ENCODE measurements at places on chromosomes 12 and 14.

DNA sequence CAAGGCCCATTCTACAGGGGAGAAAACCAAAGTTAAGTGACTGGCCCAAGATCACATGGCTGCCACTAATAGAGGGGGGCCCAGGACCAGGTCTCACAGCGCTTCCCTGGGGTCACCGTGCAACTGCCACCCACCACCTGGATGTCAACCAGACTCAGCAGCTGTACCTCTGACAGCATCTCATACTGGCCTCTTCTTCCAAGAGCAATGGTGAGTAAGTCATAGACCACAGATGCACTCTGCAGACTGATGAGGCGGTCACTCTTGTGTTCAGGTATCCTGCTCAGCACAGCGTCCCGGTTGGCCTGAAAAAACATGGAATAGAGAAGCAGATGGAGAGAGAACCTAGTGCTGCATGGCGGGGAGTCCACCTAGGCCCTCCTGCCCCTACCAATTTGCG is 139.9 kb downstream of the TTC7B start:
- DNase-seq, result no peak

- DNase-seq, result no peak
Measured at GRCh38 chr12:107759410-107759809, 1.5 kb downstream of the PRDM4 start.

DNA sequence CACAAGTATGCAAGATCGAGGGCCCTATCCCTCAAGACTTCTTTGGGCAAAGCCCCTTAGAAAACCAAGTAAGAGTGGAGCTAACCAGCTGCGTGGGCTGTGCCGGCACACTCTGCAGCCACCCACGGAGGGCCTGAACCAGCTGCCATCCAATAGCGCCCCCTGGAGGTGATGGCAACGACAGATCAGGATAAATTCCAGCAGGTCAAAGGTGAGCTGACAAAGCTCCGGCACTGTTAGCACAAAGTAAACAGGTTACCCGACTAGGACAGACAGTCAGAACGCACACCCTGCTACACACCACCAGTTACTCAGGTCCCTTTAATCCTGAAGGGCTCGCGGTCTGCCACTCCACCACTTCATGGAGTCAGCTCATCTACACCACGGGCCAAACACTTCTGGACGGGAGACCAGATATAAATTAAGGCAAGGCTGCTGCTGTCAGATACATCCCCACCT is 4.9 kb downstream of the ZBTB39 start:
- peak; percentile 78 for DNase-seq

- no peak for DNase-seq
Measured at GRCh38 chr12:111390910-111391309, 14.8 kb upstream of the SH2B3 start.

DNA sequence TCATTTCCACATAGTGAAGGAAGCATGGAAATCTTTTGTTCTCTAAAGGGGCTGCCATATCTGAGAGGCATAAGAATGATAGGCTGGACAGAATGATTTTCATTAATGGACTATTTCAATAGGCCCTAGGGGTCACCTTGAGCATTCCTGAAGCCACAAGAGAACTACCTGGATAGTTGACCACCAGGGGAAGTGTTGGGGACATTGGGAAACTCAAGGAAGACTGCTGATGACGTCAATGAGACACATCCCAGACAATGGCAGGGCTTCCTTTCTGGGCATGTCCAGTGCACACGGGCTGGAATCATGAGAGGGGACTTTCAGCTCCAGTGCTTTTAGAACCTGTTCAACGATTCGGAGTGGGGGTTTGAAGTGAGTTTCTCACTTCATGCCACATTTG is 48.8 kb upstream of the CHST11 start:
- no peak for DNase-seq

- DNase-seq, result no peak
Measured at GRCh38 chr14:102900631-102901571, 21.6 kb upstream of the AMN start.
